ENCODE measurements at places on chromosomes 4 and X. TPM values are rescaled to one million over a fixed set of nuclear protein-coding genes. Genes with fewer than 3 reads are reported as not detected.

DNA sequence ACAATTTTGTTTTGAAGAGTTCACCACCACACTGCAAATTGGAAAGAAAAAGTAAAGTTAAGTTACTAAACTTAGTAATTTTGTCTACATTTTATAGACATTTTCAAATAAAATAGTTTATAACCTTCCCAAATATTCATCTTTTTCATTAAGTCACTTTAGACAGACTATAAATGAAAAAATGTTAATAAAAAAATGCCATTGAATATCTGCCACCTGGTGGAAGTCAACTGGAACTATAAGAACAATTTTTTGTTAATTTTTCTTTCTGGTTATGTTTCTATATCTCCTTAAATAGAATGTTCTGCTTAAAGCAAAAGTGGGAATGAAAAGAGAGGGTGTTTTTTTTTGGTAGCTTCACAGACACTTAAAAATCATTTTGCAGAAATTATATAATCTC is 534.4 kb upstream of the PCDH10 start:
- no peaks in the 10 kb centered on the region for H3K36me3 ChIP-seq
- H3K4me3 ChIP-seq, result no peak overlapping the region

GRCh38 chrX:47802589-47802988 is 34.1 kb upstream of the ZNF81 start:
- no peak overlapping the region for H3K27ac ChIP-seq
- no peaks in the 10 kb centered on the region for H3K27me3 ChIP-seq
- DNase-seq, result no peak
- H3K4me3 ChIP-seq, result no peak overlapping the region

Gene GSX2
- total RNA-seq, result not detected

DNA sequence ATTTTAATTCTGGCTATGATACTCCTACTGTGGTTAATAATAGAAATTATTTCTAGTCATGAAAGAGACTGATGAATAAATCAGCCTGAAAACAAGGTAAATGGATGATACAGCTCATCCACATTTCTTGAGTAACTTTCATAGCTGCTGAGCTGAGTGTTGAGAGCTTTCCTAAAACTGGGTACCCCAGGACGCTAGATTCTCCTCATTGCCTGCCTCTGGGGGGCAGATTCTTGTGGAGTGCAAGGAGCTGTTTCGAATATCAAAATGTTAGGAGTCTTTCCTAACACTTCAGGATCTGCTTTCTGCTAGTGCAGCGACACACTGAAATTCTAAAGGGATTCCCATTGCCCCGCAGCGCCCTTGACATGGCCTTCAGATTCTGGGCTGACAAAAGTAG is 2.1 kb downstream of the MND1 start:
- H3K4me1 ChIP-seq, result peaks cover 44% of the 10 kb centered on the region
- H3K27ac ChIP-seq, result no peak overlapping the region
- H3K27me3 ChIP-seq, result peaks cover 2% of the 10 kb centered on the region
- peaks cover 13% of the 10 kb centered on the region for H3K36me3 ChIP-seq
- H3K4me3 ChIP-seq, result no peak overlapping the region
- no peak for DNase-seq

- H3K4me1 ChIP-seq, result peaks cover 51% of the 10 kb centered on the region
- no peaks in the 10 kb centered on the region for H3K27me3 ChIP-seq
- H3K4me3 ChIP-seq, result peak overlapping the region; percentile 52
Observed at GRCh38 chr4:26325191-26325590, 4.4 kb downstream of the RBPJ start.

DNA sequence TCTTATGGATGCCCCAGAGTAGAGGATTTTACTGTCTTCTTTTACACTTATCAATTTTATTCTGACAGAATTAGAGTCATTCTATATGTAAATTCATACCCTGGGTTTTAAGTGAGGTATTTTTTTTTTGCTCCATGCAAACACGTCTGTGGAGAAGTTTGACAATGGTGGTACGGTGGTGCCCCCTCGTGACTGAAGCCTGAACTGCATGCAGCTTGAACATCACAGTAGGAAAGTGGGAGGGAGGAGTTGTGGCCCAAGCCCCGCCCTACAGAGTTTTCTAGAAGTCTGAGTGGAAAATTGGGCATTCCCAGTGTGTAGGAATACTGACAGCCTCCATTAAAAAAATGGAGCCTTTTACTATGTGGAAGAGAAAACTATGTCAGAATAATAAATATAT is 73.3 kb upstream of the RAB40AL start:
- H3K36me3 ChIP-seq, result peaks cover 7% of the 10 kb centered on the region
- DNase-seq, result peak; percentile 82
- H3K4me3 ChIP-seq, result no peak overlapping the region
- no peaks in the 10 kb centered on the region for H3K4me1 ChIP-seq

DNA sequence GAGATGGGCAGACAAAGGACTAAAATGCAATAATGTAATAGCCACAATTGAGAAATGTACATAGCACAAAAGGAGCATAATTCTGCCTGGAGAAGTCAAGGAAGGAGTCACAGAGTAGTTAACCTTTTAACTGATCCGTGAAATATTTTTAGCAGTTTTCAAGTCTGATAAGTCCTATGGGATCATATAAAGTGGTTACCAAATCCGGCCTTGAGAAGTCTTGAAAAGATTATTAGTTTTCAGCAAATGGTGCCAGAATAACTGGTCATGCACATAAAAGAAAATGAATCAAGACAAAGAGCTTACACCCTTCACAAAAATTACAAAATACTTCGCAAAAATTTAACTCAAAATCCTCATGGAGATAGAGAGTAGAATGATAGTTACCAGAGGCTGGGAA is 788.7 kb upstream of the AMOT start:
- no peaks in the 10 kb centered on the region for H3K27me3 ChIP-seq
- H3K4me1 ChIP-seq, result no peaks in the 10 kb centered on the region
- H3K36me3 ChIP-seq, result no peaks in the 10 kb centered on the region
- no peak overlapping the region for H3K4me3 ChIP-seq
- no peak for DNase-seq
- no peak overlapping the region for H3K27ac ChIP-seq

DNA sequence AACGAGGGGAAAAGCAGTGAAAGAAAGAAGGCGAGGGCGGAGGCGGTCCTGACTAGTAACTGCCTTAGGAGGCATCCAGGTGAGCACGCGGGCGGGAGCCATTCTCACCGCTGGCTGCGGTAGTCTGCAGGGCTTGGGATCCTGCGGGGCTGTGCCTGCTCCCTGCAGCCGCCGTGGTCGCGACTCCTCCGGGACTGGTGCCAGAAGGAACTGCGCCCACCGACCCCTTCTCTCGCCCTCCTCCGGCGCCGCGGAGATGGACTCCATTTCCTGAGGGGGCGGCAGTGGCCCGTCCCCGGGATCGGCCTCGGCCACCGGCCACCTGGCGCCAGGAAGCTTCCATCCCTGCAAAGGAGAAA is 543 bp downstream of the NFXL1 start:
- H3K27ac ChIP-seq, result peak overlapping the region; percentile 88
- H3K4me1 ChIP-seq, result peaks cover 37% of the 10 kb centered on the region
- peak overlapping the region; percentile 82 for H3K4me3 ChIP-seq
- H3K27me3 ChIP-seq, result peaks cover 2% of the 10 kb centered on the region
- peaks cover 27% of the 10 kb centered on the region for H3K36me3 ChIP-seq
- peak; percentile 31 for DNase-seq

Gene LRAT
- not detected for total RNA-seq

Gene SASH3
- total RNA-seq, result 229 TPM

GRCh38 chr4:122539861-122540465 is 80.9 kb downstream of the IL21 start:
- no peaks in the 10 kb centered on the region for H3K27me3 ChIP-seq
- H3K36me3 ChIP-seq, result no peaks in the 10 kb centered on the region
- peaks cover 46% of the 10 kb centered on the region for H3K4me1 ChIP-seq
- DNase-seq, result no peak
- H3K4me3 ChIP-seq, result no peak overlapping the region

Gene IL13RA2
- not detected for total RNA-seq

GRCh38 chrX:84258708-84259107 is 70.7 kb upstream of the RPS6KA6 start:
- H3K4me1 ChIP-seq, result no peaks in the 10 kb centered on the region
- no peaks in the 10 kb centered on the region for H3K27me3 ChIP-seq
- DNase-seq, result no peak
- no peak overlapping the region for H3K4me3 ChIP-seq
- no peak overlapping the region for H3K27ac ChIP-seq

- no peak for DNase-seq
- no peak overlapping the region for H3K4me3 ChIP-seq
- H3K36me3 ChIP-seq, result no peaks in the 10 kb centered on the region
- peaks cover 23% of the 10 kb centered on the region for H3K27me3 ChIP-seq
Observed at GRCh38 chr4:165364452-165365080, 14.2 kb upstream of the CPE start.

GRCh38 chr4:148164557-148164956 is 277.7 kb downstream of the NR3C2 start:
- DNase-seq, result no peak
- H3K4me3 ChIP-seq, result no peak overlapping the region
- peaks cover under 1% of the 10 kb centered on the region for H3K4me1 ChIP-seq
- no peaks in the 10 kb centered on the region for H3K27me3 ChIP-seq
- H3K27ac ChIP-seq, result no peak overlapping the region

Gene PLAC8
- total RNA-seq, result 182 TPM

Gene ARMCX5
- total RNA-seq, result 5.3 TPM

- peaks cover 14% of the 10 kb centered on the region for H3K27me3 ChIP-seq
- no peak for DNase-seq
- H3K4me3 ChIP-seq, result no peak overlapping the region
- H3K27ac ChIP-seq, result no peak overlapping the region
- peaks cover 1% of the 10 kb centered on the region for H3K4me1 ChIP-seq
Observed at GRCh38 chr4:86586160-86586572, 7.9 kb upstream of the PTPN13 start.

Gene LRP2BP
- total RNA-seq, result 1.1 TPM

GRCh38 chr4:109879636-109880314 is 31.9 kb downstream of the LRIT3 start:
- no peak overlapping the region for H3K27ac ChIP-seq
- DNase-seq, result no peak
- no peaks in the 10 kb centered on the region for H3K36me3 ChIP-seq
- no peaks in the 10 kb centered on the region for H3K4me1 ChIP-seq
- peaks cover 12% of the 10 kb centered on the region for H3K27me3 ChIP-seq

GRCh38 chr4:11503166-11503565 is 74.5 kb upstream of the HS3ST1 start:
- H3K27ac ChIP-seq, result no peak overlapping the region
- no peak overlapping the region for H3K4me3 ChIP-seq
- DNase-seq, result no peak

GRCh38 chr4:39745920-39746319 is 48.0 kb downstream of the UBE2K start:
- no peak overlapping the region for H3K27ac ChIP-seq
- no peak overlapping the region for H3K4me3 ChIP-seq
- no peak for DNase-seq
- H3K4me1 ChIP-seq, result peaks cover 2% of the 10 kb centered on the region

DNA sequence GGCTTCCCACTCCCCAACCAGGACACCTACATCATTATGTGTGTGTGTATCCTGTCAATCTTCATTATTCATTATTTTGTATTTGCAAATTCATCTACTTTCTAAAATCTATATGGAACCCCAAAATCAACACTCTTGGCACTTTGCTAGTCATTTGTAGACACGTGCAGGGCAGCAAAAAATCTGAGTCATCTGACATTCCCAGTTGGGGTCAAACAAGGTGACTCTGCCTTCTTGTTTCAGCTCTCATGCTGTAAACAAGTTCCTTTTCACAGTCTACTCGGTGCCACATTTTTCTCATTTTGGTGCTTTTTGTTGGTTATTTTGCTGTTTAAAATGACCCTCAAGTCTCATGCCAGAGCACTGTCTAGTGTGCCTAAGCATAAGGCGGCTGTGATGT is 5.9 kb downstream of the MRFAP1L1 start:
- H3K4me3 ChIP-seq, result no peak overlapping the region
- DNase-seq, result no peak
- peaks cover 85% of the 10 kb centered on the region for H3K36me3 ChIP-seq
- H3K27me3 ChIP-seq, result no peaks in the 10 kb centered on the region

- no peak overlapping the region for H3K27ac ChIP-seq
- no peaks in the 10 kb centered on the region for H3K4me1 ChIP-seq
- no peak for DNase-seq
- H3K36me3 ChIP-seq, result peaks cover 19% of the 10 kb centered on the region
- H3K4me3 ChIP-seq, result no peak overlapping the region
Observed at GRCh38 chr4:150402871-150403272, 179.1 kb upstream of the MAB21L2 start.

Gene SMIM10L2A
- total RNA-seq, result 0.33 TPM

- no peak overlapping the region for H3K4me3 ChIP-seq
- no peaks in the 10 kb centered on the region for H3K4me1 ChIP-seq
- no peak for DNase-seq
- H3K36me3 ChIP-seq, result peaks cover 58% of the 10 kb centered on the region
Observed at GRCh38 chr4:6601661-6602250, 26.8 kb downstream of the MAN2B2 start.

- no peak overlapping the region for H3K4me3 ChIP-seq
- DNase-seq, result no peak
- no peak overlapping the region for H3K27ac ChIP-seq
- H3K4me1 ChIP-seq, result no peaks in the 10 kb centered on the region
Observed at GRCh38 chrX:50068285-50068563, 132.6 kb downstream of the AKAP4 start.

- no peak overlapping the region for H3K4me3 ChIP-seq
- H3K36me3 ChIP-seq, result peaks cover 2% of the 10 kb centered on the region
- no peaks in the 10 kb centered on the region for H3K27me3 ChIP-seq
Observed at GRCh38 chr4:26622913-26623312, 39.0 kb downstream of the TBC1D19 start.

Gene SOWAHD
- total RNA-seq, result 1.9 TPM

Gene TGIF2LX
- not detected for total RNA-seq

- peak overlapping the region; percentile 99 for H3K27ac ChIP-seq
- H3K36me3 ChIP-seq, result peaks cover 81% of the 10 kb centered on the region
- no peak for DNase-seq
- peak overlapping the region; percentile 97 for H3K4me3 ChIP-seq
- no peaks in the 10 kb centered on the region for H3K27me3 ChIP-seq
Observed at GRCh38 chr4:40206426-40206825, 9.6 kb downstream of the RHOH start.

Gene GLRA2
- not detected for total RNA-seq
